Upper lobe of left lung (tissue), 6 donors: ENCODE measurements at places on chromosomes 11 and 22.

DNA sequence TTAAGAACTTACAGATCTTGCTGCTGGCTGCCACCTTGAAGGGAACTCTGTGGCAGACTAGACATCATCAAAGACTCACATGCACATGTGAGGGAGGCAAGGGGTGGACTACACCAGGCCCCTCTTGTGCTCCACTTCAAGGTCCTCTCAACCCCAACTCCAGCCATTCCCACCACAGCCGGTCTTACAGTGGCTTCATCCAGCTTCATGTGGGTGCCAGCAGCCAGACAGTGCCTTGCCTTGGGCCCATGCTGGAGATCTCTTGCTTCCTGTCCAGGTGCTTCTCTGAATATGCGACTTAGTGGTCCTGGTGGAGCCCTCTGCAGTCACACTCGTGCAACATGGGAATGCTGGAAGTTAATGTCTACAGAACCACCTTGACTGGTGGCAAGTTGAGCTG is 44.6 kb upstream of the WNT7B start:
- no peak for DNase-seq

- no peak for DNase-seq
Observed at GRCh38 chr22:44758344-44758973, 6.1 kb downstream of the ARHGAP8 start.

GRCh38 chr11:8192016-8192895 is 23.4 kb upstream of the RIC3 start:
- peak; percentile 44 for DNase-seq

DNA sequence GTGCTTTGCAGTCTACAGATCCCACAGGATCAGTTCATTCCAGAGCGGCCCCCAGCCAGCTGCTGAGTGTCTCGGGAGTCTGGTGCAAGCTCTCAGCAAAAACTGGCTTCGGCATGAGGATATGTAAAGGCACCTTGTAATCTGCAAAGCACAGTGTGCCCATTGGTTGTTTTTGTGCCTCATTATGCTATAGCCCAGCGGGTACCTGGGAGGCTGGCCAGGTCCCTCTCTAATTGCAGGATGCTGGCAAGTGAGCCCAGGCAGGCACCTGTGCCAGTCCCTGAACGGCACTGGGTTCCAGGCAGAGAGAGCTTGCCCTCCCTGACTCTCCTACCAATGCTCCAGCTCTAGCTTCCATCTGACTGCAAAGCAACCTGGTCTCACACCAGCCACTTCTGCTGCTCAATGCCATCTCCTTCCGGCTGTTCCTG is 128.7 kb downstream of the DSCAML1 start:
- DNase-seq, result no peak

GRCh38 chr22:47613606-47614350 is 851.3 kb downstream of the TBC1D22A start:
- DNase-seq, result no peak

DNA sequence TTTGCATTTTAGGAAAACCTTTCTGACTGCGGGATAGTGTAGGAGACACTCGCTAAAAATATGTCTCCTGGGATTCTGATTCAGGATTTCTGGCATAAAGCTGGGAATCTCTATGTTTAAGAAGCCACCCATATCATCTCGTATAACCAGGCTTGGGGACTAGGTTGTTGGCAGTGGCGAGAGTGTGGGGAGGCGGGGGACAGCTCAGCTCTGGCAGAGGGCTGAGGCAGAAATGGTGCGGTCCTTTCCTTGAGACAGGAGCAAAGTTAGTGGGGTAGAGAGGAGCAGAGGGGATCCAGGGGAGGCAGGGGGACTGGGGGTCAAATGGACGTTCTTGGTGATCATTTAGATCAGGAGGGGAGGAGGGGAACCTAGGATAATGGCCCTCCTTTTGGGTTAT is 74.3 kb downstream of the TEAD1 start:
- DNase-seq, result no peak

DNA sequence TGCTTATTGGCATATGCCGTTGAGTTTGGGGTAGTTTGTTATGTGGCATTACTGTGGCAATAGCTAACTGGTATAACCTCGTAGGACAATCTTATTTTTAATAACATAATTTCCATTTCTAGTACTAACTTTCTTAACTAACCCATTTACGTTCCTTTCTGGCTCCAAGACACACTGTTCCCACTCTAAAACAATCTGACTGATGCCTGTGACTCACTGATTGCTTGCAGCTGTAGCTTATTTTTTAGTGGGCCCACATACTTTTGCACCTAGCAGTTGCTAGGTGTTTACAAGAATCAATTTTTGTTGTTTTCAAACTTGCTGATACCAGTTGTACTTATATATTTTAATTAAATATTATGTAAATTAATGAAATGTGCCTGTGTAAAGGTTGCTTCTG is 52.2 kb downstream of the FAT3 start:
- DNase-seq, result no peak

GRCh38 chr11:57392066-57392762 is 1.8 kb upstream of the PRG2 start:
- DNase-seq, result no peak

- no peak for DNase-seq
Observed at GRCh38 chr11:57815877-57816276, 54.3 kb downstream of the CTNND1 start.

GRCh38 chr11:43459246-43459645 is 100.5 kb downstream of the TTC17 start:
- no peak for DNase-seq

DNA sequence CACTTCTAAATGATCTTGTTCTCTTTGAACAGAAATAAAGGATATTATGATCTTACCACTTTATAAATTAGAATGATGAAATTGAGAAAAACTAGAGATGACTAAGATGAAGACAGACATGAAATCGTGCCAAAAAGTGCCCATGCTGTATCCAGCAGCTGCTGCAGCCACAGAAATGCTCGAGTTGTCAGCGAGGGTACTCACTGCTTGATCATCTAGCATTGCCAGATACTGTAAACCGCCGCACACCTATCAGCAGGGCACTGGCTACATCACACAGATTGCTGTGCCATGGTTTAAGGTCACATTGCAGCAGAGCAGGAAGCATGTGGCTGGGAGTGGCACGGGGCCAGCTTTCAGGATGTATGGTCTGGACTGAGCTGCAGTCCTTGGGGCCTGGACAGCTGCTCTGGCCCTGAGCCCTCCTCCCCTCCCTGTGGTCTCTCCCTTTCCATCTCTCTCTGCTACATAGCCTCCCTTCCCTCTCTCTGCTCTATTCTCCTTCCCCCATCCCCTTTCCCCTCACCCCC is 51.0 kb upstream of the SEPTIN5 start:
- DNase-seq, result peak; percentile 30

GRCh38 chr11:8871171-8871775 is 39.7 kb upstream of the AKIP1 start:
- no peak for DNase-seq

GRCh38 chr11:20031155-20032001 is 128.9 kb downstream of the DBX1 start:
- DNase-seq, result no peak

- no peak for DNase-seq
Observed at GRCh38 chr11:6414874-6415328, 4.0 kb downstream of the APBB1 start.

GRCh38 chr22:19040888-19041703 is 81.1 kb downstream of the DGCR2 start:
- peak; percentile 80 for DNase-seq

DNA sequence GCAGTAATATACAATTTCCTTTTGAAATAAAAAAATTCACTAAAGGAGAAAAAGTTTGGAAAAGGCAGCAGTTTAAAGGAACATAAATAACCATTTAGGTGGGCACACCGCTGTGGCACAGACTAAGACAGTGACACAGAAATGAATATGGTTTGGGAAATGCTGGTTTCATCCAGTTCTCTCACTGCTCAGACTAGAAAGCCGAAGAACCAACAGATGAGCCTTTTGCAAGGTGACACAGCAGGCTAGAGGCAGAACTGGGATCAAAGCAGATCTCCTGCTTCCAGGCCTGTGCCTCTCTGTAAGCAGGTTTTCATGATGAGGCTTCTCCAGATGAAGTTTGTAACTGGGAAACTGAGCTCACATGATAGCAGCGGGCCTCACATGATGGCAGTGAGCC is 380.0 kb upstream of the NARS2 start:
- DNase-seq, result no peak

GRCh38 chr22:29230972-29231875 is 25.5 kb downstream of the EMID1 start:
- no peak for DNase-seq

DNA sequence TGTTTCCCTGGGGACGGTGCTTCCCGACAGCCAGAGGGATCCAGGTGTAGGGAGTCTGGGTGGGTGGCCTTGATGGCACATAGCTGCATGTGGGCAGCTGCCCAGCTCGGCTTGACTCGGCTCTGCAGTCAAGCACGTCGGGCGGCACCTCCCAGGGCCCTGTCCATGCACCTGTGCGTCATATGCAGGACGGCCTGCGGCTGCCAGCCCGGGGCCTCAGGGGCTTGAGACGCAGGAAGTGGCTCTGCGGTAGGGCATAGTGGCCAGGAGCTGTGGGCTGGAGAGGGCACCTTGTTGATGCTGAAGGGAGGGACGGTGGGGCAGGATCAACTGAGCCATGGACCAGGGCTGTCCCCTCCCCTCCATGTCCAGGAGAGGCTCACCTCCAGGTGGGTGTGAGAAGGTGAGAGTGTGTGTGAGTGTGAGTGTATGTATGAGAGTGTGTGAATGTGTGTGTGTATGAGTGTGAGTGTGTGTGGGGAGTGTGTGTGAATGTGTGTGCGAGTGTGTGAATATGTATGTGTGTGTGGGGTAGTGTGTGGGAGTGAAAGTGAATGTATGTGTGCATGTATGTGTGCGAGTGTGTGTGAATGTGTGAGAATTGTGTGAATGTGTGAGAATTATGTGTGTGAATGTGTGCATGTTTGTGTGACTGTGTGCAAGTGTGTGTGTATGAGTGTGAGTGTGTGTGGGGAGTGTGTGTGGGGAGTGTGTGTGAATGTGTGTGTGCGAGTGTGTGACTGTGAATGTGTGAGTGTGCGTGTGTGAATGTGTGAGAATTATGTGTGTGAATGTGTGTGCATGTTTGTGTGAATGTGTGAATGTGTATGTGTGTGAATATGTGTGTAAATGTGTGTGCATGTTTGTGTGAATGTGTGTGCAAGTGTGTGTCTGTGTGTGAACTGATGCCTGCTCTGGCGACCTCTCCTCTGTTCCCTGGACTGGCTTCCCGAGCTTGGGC is 5.7 kb upstream of the SUN2 start:
- DNase-seq, result no peak

GRCh38 chr11:82989628-82990404 is 81.9 kb downstream of the RAB30 start:
- DNase-seq, result no peak

DNA sequence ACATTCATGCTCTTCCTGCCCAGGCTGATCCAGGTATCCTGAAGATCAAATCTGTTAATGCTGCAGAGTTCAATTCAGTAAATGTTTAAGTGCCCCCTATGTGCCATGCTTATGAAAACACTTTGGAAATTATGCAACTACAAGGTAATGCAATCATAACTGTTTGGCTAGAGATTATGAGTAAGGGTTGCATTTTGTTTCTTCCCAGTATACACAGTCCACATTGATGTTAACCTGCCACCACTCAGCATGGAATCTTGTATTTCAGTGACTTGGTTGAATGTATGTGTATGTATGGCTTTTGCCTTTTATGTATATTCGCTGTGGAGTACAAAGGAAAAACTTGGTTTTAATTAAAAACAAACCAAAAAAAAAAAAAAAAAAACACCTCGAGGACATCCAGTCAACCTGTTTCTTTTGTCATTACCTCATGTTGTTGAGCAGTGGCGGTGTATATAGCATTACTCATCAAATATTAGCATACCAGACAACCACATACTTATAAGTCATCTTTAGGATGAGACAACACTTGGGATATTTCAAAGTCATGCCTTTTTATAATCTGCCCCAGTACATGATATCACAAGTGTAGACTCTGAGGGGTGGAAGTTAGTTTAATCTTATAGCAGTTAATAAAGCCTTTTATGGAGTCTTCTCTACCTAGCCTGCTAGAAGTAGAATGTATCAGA is 86.1 kb upstream of the HORMAD2 start:
- no peak for DNase-seq

DNA sequence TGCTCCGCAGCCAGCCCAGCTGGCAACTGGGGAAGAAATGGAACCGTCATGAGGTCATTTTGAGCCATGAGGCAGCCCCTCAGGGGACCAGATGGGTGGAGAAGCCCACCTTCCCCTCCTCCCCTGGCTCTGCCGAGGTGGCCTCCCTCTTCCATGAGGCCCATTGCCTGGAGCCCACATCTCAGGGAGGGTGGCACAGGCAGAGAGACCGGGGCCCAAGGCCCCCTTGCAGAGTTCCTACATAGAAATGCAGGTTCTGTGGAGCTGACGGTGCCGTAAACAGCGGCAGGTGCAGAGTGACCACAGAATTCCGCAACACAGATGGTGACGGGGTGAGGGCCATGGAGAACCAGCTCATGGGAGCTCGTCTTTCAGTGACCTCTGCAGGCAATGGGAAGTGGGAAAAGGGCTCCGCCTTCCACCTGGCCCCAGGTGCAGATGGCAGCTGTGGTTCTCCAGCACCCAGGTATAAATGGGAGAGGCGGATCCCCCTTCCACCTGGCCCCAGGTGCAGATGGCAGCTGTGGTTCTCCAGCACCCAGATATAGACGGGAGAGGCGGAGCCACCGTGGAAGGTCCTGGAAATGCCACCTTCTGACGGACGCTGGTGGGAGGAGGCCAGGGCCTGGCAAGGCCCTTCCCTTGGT is 765.4 kb downstream of the BRD1 start:
- no peak for DNase-seq

DNA sequence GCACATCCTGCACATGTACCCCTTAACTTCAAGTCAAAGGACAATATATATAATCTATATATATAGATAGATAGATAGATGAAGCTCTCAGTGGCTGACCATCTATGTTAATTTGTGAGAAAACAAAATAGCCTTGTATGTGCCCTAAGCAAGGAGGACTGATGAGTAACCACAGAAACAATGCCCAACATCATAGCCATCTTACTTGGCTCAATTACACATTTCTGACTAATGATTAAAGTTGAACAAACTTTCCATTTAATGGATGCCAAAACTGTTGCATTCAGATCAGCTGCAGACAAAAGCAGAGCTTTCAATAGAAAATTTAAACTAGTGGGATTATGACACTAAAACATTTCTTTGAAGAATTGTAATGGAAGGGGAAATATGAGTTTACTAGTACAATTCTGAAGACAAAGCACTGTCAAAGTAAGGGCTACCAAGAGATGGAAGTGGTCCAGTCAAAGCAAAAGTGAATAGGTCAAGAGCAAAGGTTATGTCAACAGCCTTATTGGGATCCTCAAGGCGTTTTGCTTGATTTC is 1188.2 kb upstream of the RAG2 start:
- no peak for DNase-seq

DNA sequence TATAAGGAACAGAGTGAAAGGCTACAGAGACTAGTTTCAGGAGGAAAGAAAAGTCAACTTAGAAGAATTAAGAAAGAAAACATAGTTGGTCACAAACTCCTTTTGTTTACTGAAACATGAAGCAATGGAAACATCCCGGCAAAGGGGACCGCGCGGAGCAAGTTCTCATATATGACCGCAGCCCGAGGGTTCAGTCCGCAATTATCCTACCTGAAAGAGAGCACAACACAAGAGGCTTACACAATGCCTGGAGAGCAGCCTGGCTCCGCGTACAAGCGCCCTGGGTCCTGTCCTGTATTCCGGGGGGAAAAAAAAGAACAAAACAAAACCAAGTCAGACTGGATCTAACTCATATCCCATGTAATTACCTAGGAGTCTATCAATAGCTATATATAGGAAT is 12.3 kb downstream of the RBM4B start:
- DNase-seq, result no peak

- no peak for DNase-seq
Observed at GRCh38 chr11:11738370-11738769, 103.4 kb upstream of the USP47 start.

GRCh38 chr11:131537748-131538147 is 167.3 kb downstream of the NTM start:
- no peak for DNase-seq

GRCh38 chr11:1116666-1117390 is 40.9 kb upstream of the MUC5AC start:
- DNase-seq, result peak; percentile 20
